A549 treated with GW870086 at 1 μM for 4 hours (cell line): ENCODE measurements at places on chromosomes 2 and 18. TPM values are rescaled to one million over a fixed set of nuclear protein-coding genes. Genes with fewer than 3 reads are reported as not detected.

The DAW1 gene
- total RNA-seq: 1.8 to 2.8 TPM (median 2.4 TPM) in 5 replicates

The MFSD6 gene
- total RNA-seq: 17.9 to 30.5 TPM (median 28.2 TPM) in 5 replicates

The SMAD2 gene
- 54.4 to 65.5 TPM (median 62.5 TPM) in 5 replicates for total RNA-seq

The PXDN gene
- total RNA-seq: 9.2 to 16.5 TPM (median 14.5 TPM) in 5 replicates

The SYT4 gene
- not detected in 5 replicates for total RNA-seq
